ENCODE measurements at places on chromosomes 7 and 10. TPM values are rescaled to one million over a fixed set of nuclear protein-coding genes. Genes with fewer than 3 reads are reported as not detected.

ZNF425 gene
- total RNA-seq: 1.0 TPM

TMEM196 gene
- total RNA-seq: not detected

SIRT1 gene
- total RNA-seq: 27.8 TPM

MYL10 gene
- total RNA-seq: not detected

RAB11FIP2 gene
- total RNA-seq: 11.7 TPM

DPCD gene
- 31.8 TPM for total RNA-seq

FAM25G gene
- not detected for total RNA-seq

ASB4 gene
- 0.15 TPM for total RNA-seq

CYP26C1 gene
- total RNA-seq: not detected

OR9A2 gene
- total RNA-seq: not detected

GAD2 gene
- not detected for total RNA-seq

ANKRD2 gene
- total RNA-seq: 4.2 TPM
